Endothelial cell of umbilical vein (primary cell): ENCODE measurements at places on chromosomes 12 and 14.

DNA sequence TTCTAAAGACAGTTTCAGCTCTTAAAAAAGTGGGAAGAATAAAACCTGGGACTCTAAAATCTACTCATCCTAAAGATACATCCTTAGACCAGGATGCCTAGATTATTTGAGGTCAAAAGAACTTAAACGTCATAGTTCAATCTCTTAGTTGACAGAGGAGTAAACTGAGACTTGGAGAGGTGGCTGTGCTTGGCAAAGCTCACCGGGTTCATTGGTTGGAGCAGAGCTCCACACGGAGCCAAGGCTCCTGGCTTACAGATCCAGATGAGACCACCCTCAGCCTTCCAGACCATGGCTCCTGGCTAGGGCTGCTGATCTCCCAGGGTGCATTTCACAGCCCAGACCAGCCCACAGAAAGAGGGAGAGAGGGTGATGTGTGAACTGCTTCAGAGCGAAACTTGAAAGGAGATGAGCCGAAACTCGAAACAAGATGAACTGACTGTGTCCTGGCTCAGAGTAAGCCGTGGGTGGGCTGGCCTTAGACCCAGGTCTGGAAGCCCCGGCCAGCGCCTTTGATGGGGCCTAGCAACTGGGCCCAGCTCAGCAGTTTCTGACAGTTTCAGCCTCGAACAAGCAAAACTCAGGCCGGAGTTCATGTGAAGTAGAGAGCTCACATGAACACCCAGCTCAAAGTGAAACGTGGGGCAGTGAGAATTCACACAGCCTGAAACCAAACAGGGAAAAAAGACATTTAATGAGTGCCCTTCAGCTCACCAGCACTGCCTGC is 1044.8 kb downstream of the BCL11B start:
- no peak for DNase-seq

DNA sequence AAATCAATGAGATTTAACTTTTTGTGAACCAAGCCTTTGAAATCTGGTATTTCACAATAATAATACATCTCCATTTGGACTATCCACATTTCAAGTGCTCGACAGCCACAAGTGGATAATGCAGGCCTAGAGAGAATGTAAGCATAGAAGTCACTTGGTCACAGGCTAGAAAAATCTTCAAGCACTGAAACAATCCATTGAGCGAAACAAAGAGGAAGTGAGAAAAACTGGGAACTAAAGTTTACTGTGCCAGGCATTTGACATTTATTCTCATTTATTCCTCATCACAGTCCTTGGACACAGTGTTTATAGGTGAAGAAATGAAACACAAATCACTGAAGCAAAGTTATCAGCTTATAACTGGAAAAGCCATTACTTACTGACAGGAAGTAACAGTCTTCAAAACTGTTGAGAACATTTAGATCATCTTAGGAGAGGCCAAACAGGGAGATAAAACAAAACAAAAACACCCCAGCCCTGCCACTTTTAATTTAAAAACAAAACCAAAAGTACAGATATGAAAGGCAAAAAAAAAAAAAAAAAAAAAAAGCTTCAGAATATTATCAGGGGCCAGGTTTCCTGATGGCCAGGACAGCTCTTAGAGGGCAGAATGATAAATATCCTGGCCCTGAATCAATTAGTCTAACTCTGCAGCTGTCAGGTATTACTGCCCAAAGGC is 29.2 kb downstream of the GNS start:
- peak; percentile 27 for DNase-seq

DNA sequence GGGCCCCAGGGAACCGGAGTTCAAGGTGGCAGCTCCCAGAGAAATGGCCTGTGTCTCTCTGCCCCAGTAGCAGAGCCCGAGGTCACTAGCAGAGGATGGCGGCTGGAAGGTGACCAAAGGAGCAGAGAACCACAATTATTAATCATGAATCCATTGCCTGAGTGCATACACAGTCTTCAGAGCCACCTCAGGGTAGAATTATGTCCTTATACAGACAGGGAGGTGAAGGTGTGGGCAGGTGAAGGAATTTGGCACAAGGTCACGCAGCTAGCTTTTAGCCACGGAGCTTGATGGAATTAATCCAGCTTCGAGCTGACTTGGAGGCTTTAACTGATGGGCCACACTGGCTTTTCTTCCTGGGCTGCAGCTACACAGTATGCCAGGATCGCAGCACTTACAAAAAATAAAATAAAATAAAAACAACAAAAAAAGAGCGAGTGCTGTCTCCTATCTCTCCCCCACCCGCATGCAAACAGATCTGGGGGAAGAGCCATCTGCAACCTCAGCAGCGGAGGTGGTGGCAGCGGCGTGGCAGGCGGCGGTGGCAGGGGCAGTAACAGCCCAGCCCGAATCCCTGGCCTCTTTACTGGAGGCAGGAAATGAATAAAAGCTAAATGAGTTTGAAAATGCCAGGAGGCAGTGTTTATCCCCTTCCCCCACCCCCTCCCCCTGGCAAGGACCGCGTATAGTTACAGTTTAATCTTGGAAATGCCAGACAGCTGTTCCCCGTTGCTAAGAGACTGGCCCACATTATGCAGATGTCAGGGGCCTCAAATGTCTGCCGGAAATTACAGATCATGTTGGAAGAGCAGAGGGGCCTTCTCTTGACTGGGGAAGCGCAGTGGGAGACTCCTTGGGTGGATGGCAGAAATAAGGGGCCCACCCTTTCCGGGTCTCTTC is 93.5 kb downstream of the LRRC74A start:
- peak; percentile 72 for DNase-seq

DNA sequence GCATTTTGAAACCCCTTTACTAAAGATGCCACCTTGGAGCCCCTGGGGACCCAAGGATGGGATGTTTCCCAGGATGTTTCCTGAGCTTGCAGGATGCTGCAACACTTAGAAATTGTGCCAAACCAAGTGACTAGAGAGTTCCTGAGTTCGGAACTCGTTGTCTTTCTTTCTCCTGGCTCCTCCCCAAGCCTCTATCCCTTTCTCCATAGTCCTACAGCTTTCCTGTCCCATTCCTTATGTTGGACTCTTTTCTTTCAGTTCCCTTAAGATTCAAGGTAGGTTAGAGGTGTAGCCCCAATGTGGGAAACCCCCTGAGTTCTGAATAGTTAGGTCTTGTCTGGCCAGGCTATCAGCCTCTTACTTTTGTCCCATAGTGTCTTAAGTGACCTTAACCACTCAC is 1.4 kb upstream of the KIF5A start:
- DNase-seq: no peak

GRCh38 chr12:101799774-101800173 is 31.0 kb downstream of the GNPTAB start:
- no peak for DNase-seq

GRCh38 chr14:93311082-93311481 is 21.8 kb downstream of the BTBD7 start:
- no peak for DNase-seq

DNA sequence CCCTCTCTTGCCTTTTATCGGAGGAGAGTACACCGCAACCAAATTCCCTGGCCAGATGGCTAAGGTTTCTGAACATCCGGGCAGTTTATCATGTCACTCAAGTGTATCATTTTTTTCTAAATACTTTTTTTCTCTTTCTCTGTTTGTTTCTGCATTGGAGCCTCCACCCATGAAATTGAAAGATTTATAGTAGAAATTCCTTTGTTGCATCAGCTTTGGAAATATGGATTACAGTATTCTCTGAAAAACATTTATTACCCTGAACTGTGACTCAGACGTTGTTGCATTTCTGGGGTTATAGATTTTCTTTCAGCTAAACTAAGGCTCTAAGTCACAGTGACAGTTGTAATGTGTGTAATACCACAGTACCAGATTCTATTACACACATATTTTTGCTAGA is 187.0 kb downstream of the SPTSSA start:
- no peak for DNase-seq

- DNase-seq: peak; percentile 76
Observed at GRCh38 chr14:91327250-91327595, 82.7 kb upstream of the GPR68 start.
